Neural progenitor cell (in vitro differentiated cells): ENCODE measurements at places on chromosomes 12 and 14. TPM values are rescaled to one million over a fixed set of nuclear protein-coding genes. Genes with fewer than 3 reads are reported as not detected.

GRCh38 chr14:91470216-91470615 is 39.9 kb downstream of the PPP4R3A start:
- no peak for DNase-seq
- H3K27me3 ChIP-seq: no peaks in the 10 kb centered on the region
- no peak overlapping the region for H3K4me3 ChIP-seq
- H3K27ac ChIP-seq: no peak overlapping the region
- peaks cover 31% of the 10 kb centered on the region for H3K36me3 ChIP-seq
- peaks cover 2% of the 10 kb centered on the region for H3K4me1 ChIP-seq

- no peaks in the 10 kb centered on the region for H3K27me3 ChIP-seq
- no peaks in the 10 kb centered on the region for H3K4me1 ChIP-seq
- no peak overlapping the region for H3K27ac ChIP-seq
These were observed 667 bp upstream of the ITFG2 start for GRCh38 chr12:2811801-2812200.

DNA sequence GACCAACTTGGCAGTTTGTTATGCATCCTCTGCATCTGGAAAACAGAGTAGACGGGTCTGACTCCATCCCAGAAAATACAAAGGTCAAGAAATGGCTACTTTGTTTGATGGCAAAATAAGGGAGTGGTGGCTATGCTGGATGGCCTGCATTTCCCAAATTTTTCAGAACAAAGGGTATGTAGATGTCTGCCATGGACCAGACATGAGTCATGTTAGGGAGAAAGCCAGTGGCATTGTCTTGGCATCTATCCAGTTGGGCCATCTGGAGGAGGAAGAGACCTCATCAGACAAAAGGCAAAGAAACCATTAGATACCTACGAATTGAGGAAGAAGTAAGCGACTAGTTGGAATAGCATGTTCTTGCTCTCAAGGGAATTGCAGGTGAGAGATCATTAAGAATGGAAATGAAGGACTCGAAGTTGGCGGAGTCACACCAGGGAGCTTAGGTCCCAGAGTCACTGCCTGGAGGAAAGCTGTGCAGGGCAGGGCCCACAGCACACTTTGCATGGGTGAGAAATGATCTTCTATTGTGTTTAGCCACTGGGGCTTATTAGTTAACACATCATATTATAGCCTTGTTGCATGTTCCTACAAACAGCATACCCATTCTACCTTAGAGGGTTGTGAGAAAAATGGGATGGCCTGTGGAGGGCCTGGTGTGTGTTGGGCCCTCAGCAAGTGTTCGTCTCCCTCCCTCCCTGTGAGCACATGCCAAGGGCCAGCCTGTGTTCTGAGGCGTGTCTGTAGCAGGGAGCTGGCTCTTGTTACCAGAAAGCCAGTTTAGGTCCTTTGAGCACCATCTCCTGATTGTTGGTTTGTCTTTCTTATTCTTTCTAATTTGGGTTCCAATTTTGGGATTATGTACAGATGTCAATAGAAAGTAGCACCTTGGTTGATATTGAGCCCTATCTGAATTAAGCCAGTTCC is 119.4 kb downstream of the KTN1 start:
- no peak for DNase-seq
- no peak overlapping the region for H3K27ac ChIP-seq
- H3K4me1 ChIP-seq: peaks cover 14% of the 10 kb centered on the region
- no peaks in the 10 kb centered on the region for H3K27me3 ChIP-seq
- no peaks in the 10 kb centered on the region for H3K36me3 ChIP-seq
- no peak overlapping the region for H3K4me3 ChIP-seq

DNA sequence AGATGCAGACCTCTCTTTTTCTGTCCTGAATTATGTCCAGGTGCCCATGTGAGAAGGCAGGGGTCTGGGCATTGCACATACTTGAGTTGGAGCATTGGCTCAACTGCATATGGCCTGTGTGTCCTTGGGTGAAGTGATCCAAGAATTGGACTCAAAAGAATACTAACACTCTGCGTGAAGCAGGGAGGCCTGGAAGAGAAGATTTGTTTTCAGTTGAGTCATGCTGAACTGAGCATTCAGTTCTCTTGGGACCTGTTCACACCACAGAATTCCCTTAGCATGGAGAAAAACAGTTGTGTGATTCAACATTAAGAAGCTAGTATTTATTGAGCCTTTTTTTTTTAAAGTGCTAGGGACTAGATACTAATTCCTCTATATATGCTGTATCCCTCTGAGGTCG is 164.7 kb upstream of the TBX3 start:
- no peak overlapping the region for H3K4me3 ChIP-seq
- H3K27ac ChIP-seq: no peak overlapping the region

GRCh38 chr12:613996-614395 is 49.2 kb downstream of the NINJ2 start:
- no peak overlapping the region for H3K27ac ChIP-seq
- no peaks in the 10 kb centered on the region for H3K27me3 ChIP-seq
- peaks cover 5% of the 10 kb centered on the region for H3K4me1 ChIP-seq
- H3K4me3 ChIP-seq: no peak overlapping the region
- H3K36me3 ChIP-seq: no peaks in the 10 kb centered on the region

- H3K27ac ChIP-seq: no peak overlapping the region
- no peaks in the 10 kb centered on the region for H3K4me1 ChIP-seq
- no peaks in the 10 kb centered on the region for H3K36me3 ChIP-seq
- H3K4me3 ChIP-seq: no peak overlapping the region
- DNase-seq: no peak
These were observed 72.2 kb downstream of the SLC6A15 start for GRCh38 chr12:84840356-84840755.

DNA sequence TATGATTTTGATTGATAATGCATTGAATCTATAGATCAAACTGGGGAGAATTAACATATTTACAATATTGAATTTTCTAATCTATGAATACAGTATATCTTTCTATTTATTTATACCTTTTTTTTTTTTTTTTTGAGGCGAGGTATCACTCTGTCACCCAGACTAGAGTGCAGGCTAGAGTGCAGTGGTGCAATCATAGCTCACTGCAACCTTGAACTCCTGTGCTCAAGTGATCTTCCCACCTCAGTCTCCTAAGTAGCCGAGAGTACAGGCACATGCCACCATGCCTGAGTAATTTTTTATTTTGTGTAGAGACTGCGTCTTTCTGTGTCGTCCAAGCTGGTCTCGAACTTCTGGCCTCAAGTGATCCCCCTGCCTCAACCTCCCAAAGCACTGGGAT is 20.4 kb downstream of the LTBR start:
- no peak overlapping the region for H3K27ac ChIP-seq
- H3K4me3 ChIP-seq: no peak overlapping the region
- no peak for DNase-seq
- no peaks in the 10 kb centered on the region for H3K4me1 ChIP-seq

- no peak for DNase-seq
- H3K4me1 ChIP-seq: peaks cover 4% of the 10 kb centered on the region
- H3K27ac ChIP-seq: no peak overlapping the region
- H3K27me3 ChIP-seq: no peaks in the 10 kb centered on the region
These were observed 79.6 kb upstream of the PSMA6 start for GRCh38 chr14:35212471-35213142.

GRCh38 chr14:91038439-91038838 is 22.0 kb downstream of the RPS6KA5 start:
- H3K27ac ChIP-seq: no peak overlapping the region
- no peaks in the 10 kb centered on the region for H3K27me3 ChIP-seq
- no peak for DNase-seq
- H3K4me3 ChIP-seq: no peak overlapping the region
- no peaks in the 10 kb centered on the region for H3K36me3 ChIP-seq

GRCh38 chr12:121444842-121445202 is 44.9 kb downstream of the RNF34 start:
- peaks cover 6% of the 10 kb centered on the region for H3K36me3 ChIP-seq
- no peak overlapping the region for H3K4me3 ChIP-seq
- no peak overlapping the region for H3K27ac ChIP-seq
- H3K4me1 ChIP-seq: no peaks in the 10 kb centered on the region
- DNase-seq: no peak
- no peaks in the 10 kb centered on the region for H3K27me3 ChIP-seq

DNA sequence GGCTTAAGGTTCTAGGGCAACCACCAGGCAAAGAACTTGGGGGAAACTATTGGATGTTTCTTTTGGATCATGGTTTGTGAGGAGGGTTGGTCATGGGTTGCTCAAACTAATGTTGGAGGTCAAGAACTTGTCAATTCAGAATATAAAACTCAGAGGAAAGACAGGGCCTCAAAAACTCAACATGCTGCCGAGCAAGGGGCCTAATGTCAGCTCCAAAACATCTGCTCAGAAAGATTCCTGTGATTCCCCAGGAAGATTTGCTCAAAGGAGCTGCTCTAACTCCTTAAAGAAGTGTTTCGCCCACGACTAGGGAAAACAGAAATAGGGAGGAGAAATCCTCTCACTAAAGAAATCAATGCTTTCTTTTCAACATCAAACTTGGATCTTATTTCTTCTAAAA is 3.7 kb upstream of the IGF1 start:
- no peaks in the 10 kb centered on the region for H3K36me3 ChIP-seq
- H3K27me3 ChIP-seq: no peaks in the 10 kb centered on the region
- H3K4me1 ChIP-seq: peaks cover 12% of the 10 kb centered on the region

DNA sequence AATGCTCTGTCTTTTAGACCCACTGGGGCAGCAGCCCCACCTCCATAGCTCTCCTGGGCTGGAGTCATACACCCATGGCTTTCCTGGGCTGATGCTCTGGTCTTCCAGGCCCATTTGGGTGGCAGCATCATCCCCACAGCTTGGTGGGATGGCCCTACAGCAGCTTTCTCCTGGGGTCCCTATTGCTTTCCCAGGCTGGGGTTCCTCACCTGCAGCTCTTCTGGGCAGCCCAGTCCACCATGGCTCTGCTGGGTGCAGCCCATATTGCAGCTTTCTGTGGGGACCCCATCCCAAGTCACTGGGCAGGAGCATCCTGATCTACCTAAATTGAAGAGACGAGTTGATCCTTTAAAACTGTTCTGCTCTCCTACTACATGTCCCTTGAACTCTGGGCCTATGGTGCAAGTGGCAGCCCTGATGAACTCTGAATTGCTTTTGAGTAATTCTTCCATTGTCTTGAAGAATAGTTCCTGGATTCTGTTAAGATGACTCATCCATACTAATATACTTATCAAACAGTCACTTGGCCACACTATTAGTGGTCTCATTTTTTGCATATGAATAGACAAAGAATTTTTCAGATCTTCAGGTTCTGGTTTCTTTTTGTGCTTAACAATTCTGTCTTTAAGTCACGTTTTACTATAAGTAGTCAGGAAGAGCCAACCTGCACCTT is 390.1 kb downstream of the DPF3 start:
- no peak for DNase-seq
- no peak overlapping the region for H3K4me3 ChIP-seq
- H3K27me3 ChIP-seq: no peaks in the 10 kb centered on the region
- H3K36me3 ChIP-seq: no peaks in the 10 kb centered on the region
- H3K4me1 ChIP-seq: no peaks in the 10 kb centered on the region

GRCh38 chr12:51244269-51244668 is 5.6 kb downstream of the DAZAP2 start:
- DNase-seq: no peak
- peaks cover 4% of the 10 kb centered on the region for H3K36me3 ChIP-seq
- no peaks in the 10 kb centered on the region for H3K27me3 ChIP-seq
- peaks cover 11% of the 10 kb centered on the region for H3K4me1 ChIP-seq
- H3K4me3 ChIP-seq: no peak overlapping the region

DNA sequence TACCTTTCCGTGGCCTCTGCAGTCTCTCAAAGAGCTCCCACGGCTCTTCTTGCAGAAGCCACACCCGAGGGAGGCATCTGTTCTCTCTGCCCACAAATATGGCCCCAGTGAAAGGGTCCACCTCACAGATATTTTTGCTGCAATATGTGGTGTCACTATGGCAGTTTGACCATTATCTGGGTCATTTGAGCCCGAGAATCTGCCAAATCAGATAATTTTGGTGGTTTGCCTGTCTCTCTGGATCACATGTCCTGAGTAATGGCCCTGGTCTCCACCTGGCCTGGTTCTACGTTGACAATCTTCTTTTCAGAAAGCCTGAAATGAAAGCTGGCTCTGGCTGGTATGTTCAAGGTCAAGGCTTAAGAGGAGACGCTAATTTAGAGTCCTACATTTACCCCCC is 5.7 kb upstream of the WSCD2 start:
- no peaks in the 10 kb centered on the region for H3K36me3 ChIP-seq
- H3K4me1 ChIP-seq: no peaks in the 10 kb centered on the region
- no peak overlapping the region for H3K27ac ChIP-seq
- peaks cover 4% of the 10 kb centered on the region for H3K27me3 ChIP-seq
- no peak overlapping the region for H3K4me3 ChIP-seq
- DNase-seq: no peak

DNA sequence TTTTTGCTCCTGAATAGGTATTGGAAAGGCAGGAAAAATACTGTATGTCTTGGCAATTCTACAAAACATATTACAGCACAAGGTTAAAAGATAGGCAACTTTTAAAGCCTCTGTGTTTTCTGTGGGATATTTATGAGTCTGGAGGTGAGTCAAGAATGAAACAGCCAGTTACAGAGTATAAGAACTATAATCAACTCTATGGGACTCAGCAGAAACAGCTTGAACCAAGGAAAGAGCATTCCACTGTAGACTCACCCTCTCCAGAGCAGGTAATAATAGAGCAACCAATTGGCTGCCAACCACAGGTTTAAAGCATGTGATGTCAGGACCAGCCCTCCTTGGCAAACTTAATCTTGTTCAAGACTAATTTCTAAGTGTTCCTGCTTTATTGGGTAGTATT is 100.5 kb upstream of the MDM1 start:
- peaks cover 14% of the 10 kb centered on the region for H3K4me1 ChIP-seq
- no peaks in the 10 kb centered on the region for H3K36me3 ChIP-seq
- no peak for DNase-seq
- no peaks in the 10 kb centered on the region for H3K27me3 ChIP-seq
- H3K4me3 ChIP-seq: no peak overlapping the region

GRCh38 chr12:116448165-116448739 is 110.9 kb upstream of the MAP1LC3B2 start:
- H3K27ac ChIP-seq: no peak overlapping the region
- no peak overlapping the region for H3K4me3 ChIP-seq
- H3K36me3 ChIP-seq: no peaks in the 10 kb centered on the region
- DNase-seq: no peak

DNA sequence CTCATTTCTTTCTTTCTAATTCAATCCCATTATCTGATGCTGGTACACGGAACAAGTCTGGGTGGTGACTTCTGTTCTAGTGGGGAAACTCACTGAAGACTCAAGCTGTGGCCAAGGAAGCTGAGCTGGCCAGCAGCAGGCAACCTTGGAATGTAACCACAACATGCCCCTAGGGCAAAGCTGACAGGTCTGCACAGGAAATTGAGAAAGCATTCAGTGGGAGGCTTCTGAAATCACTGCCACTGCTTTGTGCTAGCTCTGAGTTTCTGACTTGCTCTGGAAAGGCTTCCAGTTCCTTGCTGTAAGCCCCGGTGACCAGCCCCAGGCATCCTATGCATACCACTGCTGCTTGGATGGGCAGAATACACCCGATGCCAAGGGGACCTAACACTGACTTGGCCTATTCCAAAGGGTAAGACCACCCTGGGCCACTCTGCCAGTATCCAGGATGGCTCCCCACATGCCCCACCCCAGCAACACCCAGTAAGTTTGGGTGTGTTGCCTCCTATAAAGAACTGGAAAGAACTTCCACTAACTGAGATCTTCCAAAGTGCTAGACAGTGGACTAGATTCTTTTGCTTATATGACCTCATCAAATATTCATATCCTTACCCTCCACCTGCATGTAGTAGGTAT is 84.5 kb upstream of the CDKN3 start:
- no peak overlapping the region for H3K4me3 ChIP-seq
- no peak for DNase-seq
- no peaks in the 10 kb centered on the region for H3K36me3 ChIP-seq
- no peak overlapping the region for H3K27ac ChIP-seq
- H3K4me1 ChIP-seq: peaks cover 4% of the 10 kb centered on the region

- H3K27me3 ChIP-seq: no peaks in the 10 kb centered on the region
- no peak overlapping the region for H3K27ac ChIP-seq
- no peak overlapping the region for H3K4me3 ChIP-seq
These were observed 17.0 kb downstream of the NFYB start for GRCh38 chr12:104121001-104121400.

The PIWIL1 gene
- total RNA-seq: not detected in 2 replicates

The RERGL gene
- total RNA-seq: not detected in 2 replicates

The NGB gene
- not detected in 2 replicates for total RNA-seq

The ISM2 gene
- 0.07 and 0.12 TPM in 2 replicates for total RNA-seq

The CEP83 gene
- 45.3 and 60.4 TPM in 2 replicates for total RNA-seq

The KRT85 gene
- not detected in 2 replicates for total RNA-seq

The FBXO21 gene
- total RNA-seq: 69.3 and 114 TPM in 2 replicates
